Activated T-cell treated with anti-CD3 and anti-CD28 coated beads, Interleukin-2, amount 50 U/mL, for 48 hours (primary cell): ENCODE measurements at places on chromosomes 6 and 20.

DNA sequence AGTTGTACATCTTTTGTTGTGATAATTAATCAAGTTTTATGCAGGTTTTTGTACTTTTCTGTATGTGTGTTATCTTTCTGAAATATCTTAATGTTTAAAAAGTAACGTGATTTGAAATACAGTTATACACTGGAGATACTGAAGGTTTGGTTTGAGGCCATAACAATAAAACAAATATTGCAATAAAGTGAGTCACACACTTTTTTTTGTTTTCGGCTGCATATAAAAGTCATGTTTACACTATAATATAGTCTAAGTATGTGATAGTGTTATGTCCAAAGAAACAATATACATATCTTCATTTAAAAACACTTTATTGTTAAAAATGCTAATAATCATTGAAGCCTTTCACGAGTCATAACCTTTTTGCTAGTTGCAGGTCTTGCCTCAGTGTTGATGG is 473.1 kb upstream of the GJE1 start:
- no peak for DNase-seq

- no peak for DNase-seq
Measured at GRCh38 chr6:31705931-31706330, 735 bp upstream of the LY6G6F start.

DNA sequence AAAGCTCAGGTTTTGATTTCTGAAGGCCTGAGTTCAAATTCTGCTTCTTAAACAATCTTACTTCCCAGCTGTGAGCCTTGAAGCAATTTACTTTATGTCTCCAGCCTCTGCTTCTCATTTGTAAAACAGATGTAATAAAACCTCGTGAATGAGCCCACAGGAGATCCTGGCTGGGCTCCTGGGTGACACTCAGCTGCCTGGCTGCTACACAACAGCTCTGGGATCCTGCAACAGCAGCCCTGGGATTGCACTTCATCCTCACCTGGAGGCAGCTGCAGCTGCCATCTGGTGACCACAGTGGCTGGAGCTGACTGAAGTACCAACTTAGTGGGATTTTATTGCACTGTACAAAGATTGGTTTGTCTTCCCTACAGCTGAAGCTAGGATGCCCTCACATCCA is 98.6 kb downstream of the NDUFAF5 start:
- no peak for DNase-seq

- no peak for DNase-seq
Measured at GRCh38 chr20:36377348-36378326, 71.5 kb downstream of the DLGAP4 start.
